Cerebellar nuclear complex (tissue), 1 donor: ENCODE measurements at places on chromosomes 13 and 19.

GRCh38 chr13:49633710-49634109, 5.4 kb downstream of the ARL11 start:
- DNase-seq = no peak

- no peak for DNase-seq
Observed at GRCh38 chr13:44133626-44134025, 240.0 kb upstream of the SERP2 start.

- no peak for DNase-seq
Observed at GRCh38 chr13:85141401-85141800, 657.8 kb downstream of the SLITRK6 start.

DNA sequence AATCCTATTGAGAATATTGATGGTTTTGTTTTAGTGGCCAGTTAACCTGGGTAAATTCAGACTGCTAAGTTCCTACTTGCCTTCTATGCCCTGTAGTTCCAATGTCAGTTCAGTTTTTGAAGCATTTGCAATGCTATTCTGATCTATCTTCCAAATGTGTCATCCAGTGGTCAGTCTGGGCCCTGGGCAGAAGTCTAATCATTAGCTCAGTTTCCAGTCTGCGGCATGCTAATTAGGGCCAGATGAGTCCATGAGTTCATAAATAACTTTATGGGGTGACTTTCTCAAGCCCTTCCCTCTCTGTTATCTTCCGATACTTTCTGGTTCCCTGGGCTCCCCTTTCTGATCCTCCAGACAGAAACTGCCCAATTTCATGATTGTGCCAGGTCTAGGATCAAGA, 32.7 kb downstream of the FAM187B start:
- no peak for DNase-seq

- no peak for DNase-seq
Observed at GRCh38 chr19:7705387-7706187, 3.7 kb upstream of the FCER2 start.

DNA sequence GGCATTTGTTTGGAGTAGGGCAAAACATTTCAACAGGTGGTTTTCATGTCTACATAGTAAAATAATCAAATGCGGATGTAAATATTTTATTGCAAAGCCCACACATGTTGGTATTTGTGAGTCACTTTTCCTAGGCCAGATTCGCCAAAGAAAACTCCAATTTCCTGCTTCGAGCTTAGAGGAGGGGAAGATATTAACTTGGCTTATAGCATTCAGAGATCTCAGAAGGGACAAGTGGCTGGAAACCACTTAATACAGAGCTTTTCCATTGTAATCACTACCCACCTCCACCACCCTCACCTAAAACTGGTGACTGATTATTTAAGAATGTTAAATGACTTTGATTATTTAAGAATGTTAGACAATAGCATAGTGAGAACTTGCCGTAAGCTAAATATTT, 530.6 kb upstream of the SPRY2 start:
- no peak for DNase-seq

GRCh38 chr19:55077106-55077505, 1.4 kb downstream of the EPS8L1 start:
- no peak for DNase-seq
